ENCODE measurements at places on chromosomes 6 and 20. TPM values are rescaled to one million over a fixed set of nuclear protein-coding genes. Genes with fewer than 3 reads are reported as not detected.

CLPSL2 gene
- not detected for total RNA-seq

RFX6 gene
- not detected for total RNA-seq

- no peak for DNase-seq
These were observed 8.5 kb downstream of the IYD start for GRCh38 chr6:150377211-150377781.

GRCh38 chr6:98485593-98485992 is 348.8 kb upstream of the POU3F2 start:
- no peak for DNase-seq

- DNase-seq, result no peak
These were observed 134.0 kb downstream of the DTNBP1 start for GRCh38 chr6:15528870-15529269.

DNA sequence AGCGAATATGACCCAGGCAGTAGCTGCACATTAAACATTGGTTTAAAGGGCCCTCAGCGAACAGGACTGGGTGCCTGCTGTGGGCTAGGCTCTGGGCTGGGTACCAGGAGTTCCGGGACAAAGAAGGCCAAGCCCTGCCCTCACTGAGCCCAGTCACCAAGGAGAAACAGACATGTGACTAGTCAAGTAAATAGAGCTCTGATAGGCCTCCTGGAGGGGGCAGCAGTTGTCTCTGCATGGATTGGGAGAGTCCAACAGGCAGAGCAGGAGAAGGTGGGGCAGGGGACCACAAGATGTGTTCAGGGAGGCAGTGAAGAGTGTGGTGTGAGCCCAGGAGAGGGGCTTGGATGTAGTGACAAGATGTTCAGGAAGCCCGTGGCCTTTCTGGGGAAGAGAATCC is 3.1 kb downstream of the HM13 start:
- peak; percentile 71 for DNase-seq

- no peak for DNase-seq
These were observed 511.9 kb upstream of the CITED2 start for GRCh38 chr6:139886396-139886795.

CGA gene
- not detected for total RNA-seq
